NCI-H1105 (cell line): ENCODE measurements at places on chromosomes 12 and 14.

GRCh38 chr14:50926851-50927386 is 17.4 kb downstream of the PYGL start:
- no peak for DNase-seq

DNA sequence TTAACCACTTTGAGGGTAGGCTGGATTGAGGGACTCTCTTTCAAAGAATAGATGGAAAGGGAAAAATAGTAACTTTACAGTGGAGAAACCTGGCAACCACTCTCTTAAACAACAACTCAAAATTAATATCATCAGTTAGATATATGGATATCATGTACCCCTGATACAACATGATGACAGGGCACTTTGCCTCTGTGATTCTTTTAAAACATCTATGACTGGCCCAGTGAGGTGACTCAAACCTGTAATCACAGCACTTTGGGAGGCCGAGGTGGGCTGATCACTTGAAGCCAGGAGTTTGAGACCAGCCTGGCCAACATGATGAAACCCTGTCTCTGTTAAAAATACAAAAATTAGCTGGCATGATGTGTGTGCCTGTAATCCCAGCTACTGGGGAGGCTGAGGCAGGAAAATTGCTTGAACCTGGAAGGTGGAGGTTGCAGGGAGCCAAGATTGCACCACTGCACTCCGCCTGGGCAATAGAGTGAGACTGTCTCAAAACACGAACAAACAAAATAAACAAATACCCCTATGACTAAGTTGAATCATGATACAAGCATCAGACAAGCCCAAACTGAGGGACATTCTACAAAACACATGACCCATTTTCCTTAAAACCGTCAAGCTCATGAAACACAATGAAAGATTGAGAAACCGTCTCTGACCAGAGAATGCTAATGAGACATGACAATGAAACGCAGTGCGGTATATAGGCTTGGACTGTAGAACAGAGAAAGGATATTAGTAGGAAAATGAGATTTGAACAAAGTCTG is 26.4 kb upstream of the SLC7A8 start:
- no peak for DNase-seq

DNA sequence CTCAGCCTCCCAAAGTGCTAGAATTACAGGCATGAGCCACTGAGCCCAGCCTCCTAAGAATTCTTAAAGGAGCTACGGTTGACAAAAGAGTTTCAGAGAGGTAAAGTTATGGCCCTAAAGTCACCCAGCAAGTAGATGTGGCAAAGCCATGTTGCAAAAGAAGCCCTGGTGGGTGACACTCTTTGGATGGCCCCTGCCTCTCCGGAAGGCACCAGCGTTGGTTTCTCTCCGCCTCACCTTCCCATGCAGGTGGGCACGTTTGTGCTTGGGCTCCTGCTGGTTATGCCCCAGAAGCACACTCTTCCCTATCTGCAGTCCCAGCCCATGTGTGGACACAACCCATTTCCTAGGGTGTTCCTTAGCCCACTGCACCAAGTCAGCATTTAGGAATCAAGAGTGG is 9.5 kb upstream of the SERPINA3 start:
- no peak for DNase-seq

DNA sequence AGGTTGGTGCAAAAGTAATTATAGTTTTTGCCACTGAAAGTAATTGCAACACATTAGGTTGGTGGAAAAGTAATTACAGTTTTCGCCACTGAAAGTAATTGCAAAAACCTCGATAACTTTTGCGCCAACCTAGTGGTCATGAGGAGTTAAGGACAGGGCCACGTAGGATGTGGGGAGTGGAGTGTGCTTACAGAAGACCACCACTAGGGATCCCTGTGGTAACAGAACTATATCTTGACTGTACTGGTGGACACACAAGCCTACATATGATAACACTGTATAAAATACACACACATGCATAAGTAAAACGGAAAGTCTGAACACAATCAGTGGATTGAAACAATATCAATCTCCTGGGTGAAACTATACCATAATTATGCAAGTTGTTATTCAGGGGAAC is 187.4 kb upstream of the ABCD2 start:
- DNase-seq = no peak

DNA sequence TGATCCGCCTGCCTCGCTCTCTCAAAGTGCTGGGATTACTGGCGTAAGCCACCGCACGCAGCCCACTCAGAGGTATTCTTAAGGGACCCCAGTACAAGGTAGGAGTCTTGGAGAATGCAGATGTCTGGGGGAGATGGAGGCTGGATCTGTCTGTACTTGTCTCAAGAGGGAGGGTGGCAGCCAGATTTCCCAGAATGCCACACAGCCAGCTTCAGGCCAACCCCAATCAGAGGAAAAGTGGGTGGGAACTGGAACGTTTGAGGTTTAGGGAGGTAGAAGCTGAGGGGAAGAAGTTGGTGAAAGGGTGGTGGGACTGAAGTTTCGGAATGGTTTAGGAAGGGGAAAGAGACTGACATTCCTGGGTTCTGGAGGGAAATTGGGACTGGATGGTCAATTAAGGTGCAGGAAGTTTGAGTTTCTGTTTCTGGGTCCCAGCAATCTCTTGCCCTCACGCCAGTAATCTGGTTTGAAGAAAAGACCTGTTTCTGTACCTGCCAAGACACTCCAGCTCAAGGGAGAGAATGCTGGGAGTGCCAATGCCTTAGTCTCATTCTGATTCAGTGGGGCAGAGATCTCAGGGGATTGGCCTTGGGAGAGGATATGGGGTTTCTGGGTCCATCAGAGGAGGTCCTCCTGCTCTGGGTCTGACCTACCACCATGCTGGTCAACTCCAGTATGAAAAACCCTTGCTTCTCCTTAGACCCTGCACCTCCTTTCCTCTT is 8.1 kb upstream of the ZNF385A start:
- no peak for DNase-seq

DNA sequence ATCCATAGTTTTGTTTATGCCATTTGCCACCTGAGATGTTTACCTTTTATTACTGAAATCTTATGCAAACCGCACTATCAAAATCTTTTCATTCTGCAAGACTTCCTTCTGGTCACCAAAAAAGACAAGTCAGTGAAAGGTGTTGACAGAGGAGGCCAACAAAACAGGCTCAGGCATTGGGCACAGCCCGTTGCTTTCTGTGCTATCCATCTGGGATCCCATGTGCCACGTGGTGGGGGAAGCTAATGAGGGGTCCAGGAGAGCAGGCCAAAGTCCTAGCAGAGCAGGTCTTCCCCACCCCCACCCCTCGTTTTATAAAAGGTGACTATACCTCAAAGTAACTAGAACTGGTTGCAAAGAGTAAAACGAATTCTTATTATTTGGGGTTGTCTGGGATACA is 1.2 kb downstream of the ALDH1L2 start:
- no peak for DNase-seq

DNA sequence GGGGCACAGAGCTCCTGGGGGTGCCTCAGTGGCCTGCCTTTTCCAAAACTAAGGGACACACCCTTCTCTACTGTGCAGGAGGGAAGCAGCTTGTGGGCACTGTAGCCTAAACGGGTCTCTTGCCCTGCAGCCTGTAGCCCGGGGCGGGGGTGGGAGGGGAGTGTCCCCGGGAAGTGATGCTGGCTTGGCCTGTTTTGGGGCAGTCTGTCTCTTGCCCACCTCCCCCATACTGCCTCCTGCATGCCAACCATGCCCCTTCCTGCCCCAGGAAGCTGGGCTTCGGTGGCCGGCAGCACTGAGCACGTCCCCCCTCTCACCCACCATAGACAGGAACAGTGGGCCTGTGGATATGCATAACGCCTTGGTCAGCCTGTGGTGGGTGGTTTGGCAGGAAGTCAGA is 43.4 kb downstream of the PRIMA1 start:
- DNase-seq = no peak

DNA sequence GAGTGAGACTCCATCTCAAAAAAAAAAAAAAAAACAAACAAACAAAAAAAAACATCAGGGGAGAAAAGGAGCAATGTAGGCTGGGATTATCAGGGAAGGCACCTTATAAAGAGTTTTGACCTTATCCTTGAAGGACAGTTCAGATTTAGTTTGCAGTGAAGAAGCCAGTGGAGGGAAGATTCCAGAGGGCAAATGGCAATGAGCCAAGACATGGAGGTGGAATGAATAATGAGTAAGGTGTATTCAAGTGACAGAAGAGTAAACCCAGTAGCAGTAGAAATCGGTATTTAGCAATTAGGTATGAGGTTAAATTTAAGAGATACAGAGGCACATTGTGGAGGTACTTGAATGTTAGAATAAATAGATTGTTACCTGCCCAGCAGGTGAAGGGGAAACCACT is 2.2 kb upstream of the DUSP16 start:
- no peak for DNase-seq

DNA sequence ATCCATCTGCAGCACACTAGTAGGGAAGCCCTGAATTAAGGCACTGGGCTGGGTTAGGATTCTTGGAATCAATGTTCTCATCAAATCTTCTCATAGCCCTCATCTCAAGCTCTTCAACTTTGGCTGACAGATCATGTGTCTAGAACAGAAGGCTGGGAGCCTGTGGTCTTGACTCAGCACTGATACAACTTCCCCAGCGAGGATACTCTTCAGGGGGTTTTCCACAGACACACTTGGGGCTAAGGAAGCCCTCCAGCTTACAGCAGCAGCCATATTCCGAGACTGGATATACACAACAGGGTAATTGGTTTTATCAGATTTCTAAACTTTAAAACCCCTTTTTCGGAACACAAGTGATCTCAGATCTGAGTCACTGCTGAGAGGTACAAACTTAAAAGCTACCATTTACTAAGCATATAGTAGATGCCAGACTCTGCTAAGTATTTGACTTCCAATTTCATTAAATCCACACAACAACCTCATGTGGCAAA is 3.5 kb downstream of the FMNL3 start:
- DNase-seq = no peak

DNA sequence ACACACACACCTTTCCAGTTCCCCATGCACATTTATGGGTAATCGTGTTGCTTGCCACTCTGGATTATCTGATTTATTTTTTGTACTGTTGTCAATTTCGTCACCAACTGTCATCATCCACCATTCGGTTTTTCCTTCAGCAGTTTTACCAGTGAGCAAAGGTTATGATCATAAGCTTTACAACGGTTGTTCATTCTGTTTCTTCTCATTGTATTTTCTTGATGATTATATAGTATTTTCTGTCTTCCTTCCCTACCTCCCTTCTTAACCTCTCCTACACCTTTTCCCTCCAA is 680 bp downstream of the NECAP1 start:
- DNase-seq = no peak

GRCh38 chr12:2796187-2796666 is 1.5 kb downstream of the FKBP4 start:
- DNase-seq = peak; percentile 15

DNA sequence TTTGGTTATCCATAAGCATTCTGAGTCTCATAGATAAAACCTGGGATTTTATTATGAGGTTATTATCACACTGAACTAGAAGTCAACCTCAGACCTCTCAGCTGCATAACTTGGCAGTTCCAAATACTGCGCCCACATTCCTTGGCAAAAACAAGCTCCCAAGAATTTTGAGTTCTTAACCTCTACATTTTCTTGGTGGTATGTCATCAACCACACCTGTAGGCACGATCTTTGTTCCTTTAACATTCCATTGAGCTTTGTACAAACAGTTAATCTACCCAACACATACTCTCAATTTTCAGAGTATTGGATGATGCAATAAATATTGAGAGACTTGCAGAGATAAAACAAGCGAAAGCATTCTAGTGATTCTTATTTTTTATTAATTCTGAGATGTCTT is 371.8 kb upstream of the PRICKLE1 start:
- DNase-seq = no peak

DNA sequence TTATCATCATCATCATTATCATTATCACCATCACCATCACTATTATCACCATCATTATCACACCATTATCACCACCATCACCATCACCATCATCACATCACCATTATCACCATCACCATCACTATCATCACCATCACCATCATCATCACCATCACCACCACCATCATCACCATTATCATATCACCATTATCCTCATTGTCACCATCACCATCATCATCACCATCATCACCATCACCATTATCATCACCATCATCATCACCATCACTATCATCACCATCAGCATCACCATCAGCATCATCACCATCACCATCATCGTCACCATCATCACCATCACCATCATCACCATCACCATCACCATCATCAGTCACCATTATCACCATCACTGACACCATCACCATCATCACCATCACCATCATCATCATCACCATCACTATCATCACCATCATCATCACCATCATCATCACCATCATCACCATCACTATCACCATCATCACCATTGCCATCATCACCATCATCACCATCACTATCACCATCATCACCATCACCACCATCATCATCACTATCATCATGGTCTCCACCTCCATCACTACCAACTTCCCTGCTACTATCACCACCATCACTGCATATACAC is 20.2 kb upstream of the GALNT9 start:
- DNase-seq = no peak

DNA sequence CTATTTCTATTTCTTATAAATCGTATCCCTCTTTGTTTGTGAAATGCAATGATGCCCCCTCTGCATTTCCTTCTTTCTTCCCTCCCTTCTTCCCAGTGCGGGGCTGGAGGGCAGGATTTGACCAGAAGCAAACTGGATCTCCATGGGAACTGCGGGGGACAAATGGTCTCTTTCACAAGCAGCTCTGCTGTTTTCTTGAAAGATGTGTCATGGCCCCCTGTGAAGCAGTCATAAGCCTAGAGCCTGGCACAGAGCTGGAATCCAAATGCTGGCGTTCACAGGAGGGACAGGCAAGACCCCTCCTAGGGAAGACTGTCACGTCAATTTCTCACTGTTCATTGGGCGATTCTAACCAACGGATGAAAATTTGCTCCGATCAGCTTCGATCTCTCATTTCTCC is 203.5 kb upstream of the NOS1 start:
- DNase-seq = no peak

DNA sequence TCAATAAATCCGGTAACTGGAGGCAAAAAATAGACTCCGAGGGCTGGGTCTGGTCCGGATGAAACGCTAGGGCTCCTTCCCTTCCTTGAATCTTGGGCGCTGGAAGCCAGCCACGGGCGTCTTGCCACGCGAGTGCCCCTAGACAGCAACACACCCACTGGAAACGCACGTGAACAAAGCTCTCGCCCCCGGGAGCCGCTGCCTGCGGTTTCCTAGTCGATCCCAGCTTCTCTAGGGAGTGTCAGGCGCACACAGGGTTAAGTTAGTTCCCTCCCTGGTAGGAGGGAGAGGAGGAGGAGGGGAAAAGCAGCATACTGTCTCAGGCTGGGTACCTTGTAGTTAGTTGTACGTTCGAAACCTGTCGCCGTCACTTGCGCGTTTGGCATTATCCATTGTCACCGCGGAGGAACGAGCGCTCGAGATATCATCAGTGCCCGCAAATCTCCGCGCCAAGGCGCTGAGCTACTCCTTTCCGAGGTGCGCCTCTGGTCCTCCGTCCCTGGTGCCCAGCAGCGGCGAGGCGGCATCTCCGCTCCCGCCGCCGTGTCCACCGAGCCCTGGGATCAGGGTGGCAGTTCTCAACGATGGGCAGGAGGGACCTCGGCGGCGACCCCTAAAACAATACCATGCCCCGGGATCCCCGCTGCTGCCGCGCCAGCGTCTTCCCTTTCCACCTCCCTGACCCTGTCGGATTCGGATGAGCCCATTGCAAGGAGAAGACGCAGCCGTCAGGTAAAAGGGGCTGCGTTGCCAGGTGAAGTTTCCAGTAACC is at the start of gene FLRT2:
FLRT2 (plus strand) TSS at position 342 of the 772 bp plus-strand sequence. CDS start 91,371 bp downstream, outside the sequence.
- DNase-seq = no peak

- no peak for DNase-seq
These were observed 380.3 kb downstream of the PCNX1 start for GRCh38 chr14:71287567-71287966.

GRCh38 chr12:26150736-26151450 is 26.1 kb upstream of the BHLHE41 start:
- no peak for DNase-seq
